ENCODE measurements at places on chromosomes 1 and 21. TPM values are rescaled to one million over a fixed set of nuclear protein-coding genes. Genes with fewer than 3 reads are reported as not detected.

The HSF2BP gene
- total RNA-seq, result 0.76 TPM

The CHI3L2 gene
- not detected for total RNA-seq

The GPR25 gene
- total RNA-seq, result not detected

The CD1B gene
- not detected for total RNA-seq

The TNNT2 gene
- total RNA-seq, result 0.37 TPM

The REN gene
- total RNA-seq, result not detected

The GBP2 gene
- total RNA-seq, result not detected

The OR2W3 gene
- total RNA-seq, result not detected

The S100A7A gene
- total RNA-seq, result not detected

The ZBTB8A gene
- total RNA-seq, result not detected

The ADAMTS5 gene
- total RNA-seq, result not detected

The VSIG8 gene
- not detected for total RNA-seq

The FCGR3A gene
- total RNA-seq, result not detected

The BCL2L15 gene
- total RNA-seq, result 0.48 TPM

The LCE4A gene
- not detected for total RNA-seq

The CD52 gene
- 614 TPM for total RNA-seq

The C4BPA gene
- not detected for total RNA-seq

The CAPN8 gene
- total RNA-seq, result not detected

The OR10T2 gene
- not detected for total RNA-seq

The SMCP gene
- not detected for total RNA-seq

The TRIM62 gene
- 18.7 TPM for total RNA-seq

The SPRR1B gene
- total RNA-seq, result not detected

The OR6K6 gene
- total RNA-seq, result not detected

The SEC16B gene
- total RNA-seq, result 0.11 TPM
